ENCODE measurements at places on chromosomes 12 and 14. TPM values are rescaled to one million over a fixed set of nuclear protein-coding genes. Genes with fewer than 3 reads are reported as not detected.

The GDF3 gene
- 0.49 TPM for polyA plus RNA-seq

The CMA1 gene
- polyA plus RNA-seq: not detected

The APEX1 gene
- polyA plus RNA-seq: 336 TPM

The PKP2 gene
- 21.7 TPM for polyA plus RNA-seq

The MYO1A gene
- 0.21 TPM for polyA plus RNA-seq

The KCNH5 gene
- polyA plus RNA-seq: 0.10 TPM

The ANKS1B gene
- 5.4 TPM for polyA plus RNA-seq

The HOTAIR gene
- polyA plus RNA-seq: 1.6 TPM

The POLE2 gene
- polyA plus RNA-seq: 23.7 TPM

The NANOG gene
- 0.18 TPM for polyA plus RNA-seq

The ALX1 gene
- 25.2 TPM for polyA plus RNA-seq

The STON2 gene
- polyA plus RNA-seq: 54.3 TPM

The FAM181A gene
- not detected for polyA plus RNA-seq

The ASB2 gene
- 0.37 TPM for polyA plus RNA-seq

The TSHR gene
- polyA plus RNA-seq: 0.10 TPM

The GALNT8 gene
- polyA plus RNA-seq: 4.0 TPM

The PMEL gene
- polyA plus RNA-seq: 5.2 TPM

The TMEM119 gene
- polyA plus RNA-seq: 15.3 TPM

The NR2C1 gene
- polyA plus RNA-seq: 76.5 TPM

The BCAT1 gene
- polyA plus RNA-seq: 64.2 TPM

The CD27 gene
- 2.2 TPM for polyA plus RNA-seq

The CDC42BPB gene
- 93.7 TPM for polyA plus RNA-seq

The HOXC12 gene
- not detected for polyA plus RNA-seq

The CPNE8 gene
- polyA plus RNA-seq: 10.5 TPM

The PIP4P1 gene
- polyA plus RNA-seq: 33.9 TPM

The ASIC1 gene
- 5.6 TPM for polyA plus RNA-seq

The CNTN1 gene
- 42.1 TPM for polyA plus RNA-seq

The DHRS2 gene
- 62.0 TPM for polyA plus RNA-seq

The C1R gene
- polyA plus RNA-seq: 37.3 TPM

The KSR2 gene
- 1.1 TPM for polyA plus RNA-seq

The LHX5 gene
- not detected for polyA plus RNA-seq

The ZC3H14 gene
- polyA plus RNA-seq: 98.8 TPM

The EID3 gene
- polyA plus RNA-seq: 4.4 TPM

The GLI1 gene
- polyA plus RNA-seq: 20.2 TPM

The ALDH6A1 gene
- polyA plus RNA-seq: 122 TPM

The PCED1B gene
- polyA plus RNA-seq: 6.5 TPM

The TCL1A gene
- polyA plus RNA-seq: 1.8 TPM

The SETD3 gene
- 67.0 TPM for polyA plus RNA-seq

The BEST3 gene
- 0.55 TPM for polyA plus RNA-seq

The ESPL1 gene
- polyA plus RNA-seq: 14.3 TPM

The KLRC3 gene
- 0.25 TPM for polyA plus RNA-seq

The RPGRIP1 gene
- 0.90 TPM for polyA plus RNA-seq

The PTPN21 gene
- 34.0 TPM for polyA plus RNA-seq

The OTOGL gene
- polyA plus RNA-seq: 1.1 TPM

The CCDC196 gene
- polyA plus RNA-seq: 0.21 TPM

The DIO2 gene
- 0.63 TPM for polyA plus RNA-seq

The KCNC2 gene
- polyA plus RNA-seq: 0.56 TPM

The GON7 gene
- polyA plus RNA-seq: 18.8 TPM

The C12orf56 gene
- 1.0 TPM for polyA plus RNA-seq

Data from renal pelvis (tissue), 12 donors.